ENCODE measurements at places on chromosomes 2 and 18.

DNA sequence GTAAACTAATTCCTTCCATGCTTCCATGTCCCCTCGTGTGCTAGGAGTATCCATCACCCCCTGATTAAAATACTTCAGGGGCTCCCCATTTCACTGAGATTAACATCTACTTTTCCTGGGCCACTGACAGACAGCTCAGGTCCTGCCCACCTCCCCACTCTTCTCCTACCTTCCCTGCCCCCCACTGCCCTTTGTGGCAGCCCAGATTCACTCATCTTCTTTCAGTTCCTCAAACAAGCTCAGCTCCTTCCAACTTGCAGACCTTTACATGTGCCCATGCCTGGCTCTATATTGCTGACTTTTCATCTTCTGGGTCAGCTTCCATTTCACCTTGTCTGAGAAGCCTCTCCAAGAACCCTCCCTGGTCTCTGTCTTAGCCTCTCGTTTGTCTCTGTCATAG is 12.0 kb downstream of the RUFY4 start:
- DNase-seq, result no peak

GRCh38 chr2:50529600-50530218 is 502.2 kb downstream of the NRXN1 start:
- peak; percentile 47 for DNase-seq

DNA sequence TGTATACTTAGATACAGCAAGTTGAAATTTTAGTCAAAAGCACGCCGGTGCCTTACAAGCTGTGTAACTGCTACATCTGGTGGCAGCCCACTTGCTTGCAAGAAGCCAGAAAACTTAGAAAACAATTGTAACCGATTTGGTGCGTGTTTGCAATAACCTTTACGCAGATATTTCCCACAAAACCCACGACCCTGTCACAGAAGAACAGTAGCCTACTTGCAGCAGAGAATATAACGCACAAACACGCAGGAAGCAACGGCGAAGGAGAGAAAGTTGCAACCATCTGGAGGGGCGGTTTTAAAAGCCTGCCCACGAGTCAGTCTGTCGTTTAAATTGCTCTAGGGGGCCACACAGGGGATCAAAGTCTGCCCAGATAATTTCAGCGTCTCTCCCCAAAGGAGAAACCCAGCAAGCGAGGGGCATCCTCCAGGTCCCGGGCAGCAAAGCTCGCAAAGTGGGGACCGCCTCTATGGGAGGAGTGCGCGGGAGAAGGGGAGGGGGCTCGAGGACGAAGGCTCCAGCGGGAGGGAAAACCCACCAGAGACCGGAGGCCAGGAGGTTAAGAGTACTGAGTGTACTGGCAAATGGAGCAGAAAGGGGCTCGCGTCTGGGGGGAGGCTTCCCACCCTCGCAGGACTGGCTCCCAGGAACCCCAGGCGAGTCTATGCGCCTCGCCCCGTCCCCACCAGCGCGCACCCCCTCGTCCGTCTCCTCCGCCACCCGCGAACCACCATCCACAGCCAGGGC is 1.1 kb downstream of the TLK1 start:
- peak; percentile 37 for DNase-seq

GRCh38 chr2:205352593-205352992 is 329.7 kb upstream of the NRP2 start:
- no peak for DNase-seq

DNA sequence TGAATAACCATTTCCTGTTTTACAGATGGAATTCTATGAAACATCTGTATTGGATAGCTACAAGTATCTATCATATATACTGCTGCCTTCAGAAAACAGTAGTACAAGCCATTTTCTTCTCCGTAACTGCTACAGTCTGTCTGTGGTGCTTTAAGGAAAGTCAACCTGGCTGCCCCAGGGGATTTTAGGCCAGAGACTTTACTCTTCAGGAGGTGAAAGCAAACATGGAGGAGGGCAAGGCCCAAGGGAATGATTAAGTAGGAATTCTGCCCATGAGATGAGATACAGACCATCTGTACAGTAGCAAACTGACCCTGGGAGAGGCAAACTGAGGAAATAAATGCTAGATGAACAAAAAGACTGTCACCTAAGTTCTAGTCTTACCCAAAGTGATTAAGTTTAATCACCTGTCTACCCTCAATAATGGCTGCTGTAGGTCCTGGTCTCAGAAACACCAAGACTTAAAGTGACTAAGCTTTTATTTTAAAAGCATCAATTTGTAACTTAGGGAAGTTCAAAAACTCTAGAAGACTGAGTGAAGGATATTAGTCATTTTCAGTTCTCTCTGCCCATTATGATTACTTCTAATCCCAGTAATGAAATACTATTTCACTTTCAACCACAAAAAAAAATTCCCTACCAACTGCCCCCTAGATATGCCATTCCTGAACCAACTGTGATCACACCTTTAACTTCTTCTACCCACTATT is 14.8 kb downstream of the MBD2 start:
- DNase-seq, result no peak

Measured in H4 (cell line).